ENCODE measurements at places on chromosomes 6 and 20.
A peak's percentile ranks its signal among the peaks of the same experiment; 100 is the strongest.

DNA sequence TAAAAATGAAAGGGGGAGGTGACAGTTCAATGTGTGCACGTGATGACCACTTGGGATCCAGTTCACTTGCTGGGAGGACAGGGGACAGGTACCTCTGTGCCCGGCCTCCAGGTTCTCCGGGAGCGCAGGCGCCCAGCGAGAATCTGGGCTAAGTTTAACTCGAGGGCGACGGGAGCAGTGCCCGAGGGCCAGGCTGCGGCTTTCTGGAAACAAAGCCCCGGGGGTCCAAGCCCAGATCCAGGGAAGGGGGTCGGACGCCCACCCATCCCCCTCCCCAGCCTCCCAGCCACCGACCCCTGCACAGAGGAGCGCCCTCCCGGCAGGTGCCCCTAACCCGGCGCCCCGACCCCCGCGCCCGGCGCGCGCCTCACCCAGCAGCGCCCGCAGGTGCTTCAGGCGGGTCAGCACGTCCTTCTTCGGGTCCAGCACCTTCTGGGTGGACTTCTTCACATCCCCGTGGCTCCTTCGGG, 405 bp downstream of the RALGAPA2 start:
- no peak for DNase-seq

- peak; percentile 62 for DNase-seq
Observed at GRCh38 chr6:25369036-25369432, 89.9 kb downstream of the CARMIL1 start.

DNA sequence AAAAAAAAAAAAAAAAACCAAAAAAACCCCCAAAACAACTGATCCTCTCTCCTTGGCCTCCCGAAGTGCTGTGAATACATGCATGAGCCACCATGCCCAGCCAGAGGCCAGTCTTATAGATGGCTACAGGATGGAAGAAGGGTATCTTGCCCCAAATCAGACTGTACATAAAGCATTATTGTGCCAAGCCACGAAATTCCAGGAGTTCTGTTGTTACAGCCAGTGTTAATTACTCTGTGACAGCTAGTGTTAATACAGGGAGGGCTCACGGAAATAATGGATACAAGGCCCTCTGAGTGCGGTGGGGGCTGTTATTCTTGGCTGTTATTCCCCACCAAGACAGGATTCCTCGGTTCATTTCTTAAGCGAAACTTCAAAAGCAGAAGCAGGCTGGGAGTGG, 1.4 kb upstream of the CLPSL2 start:
- DNase-seq: no peak

DNA sequence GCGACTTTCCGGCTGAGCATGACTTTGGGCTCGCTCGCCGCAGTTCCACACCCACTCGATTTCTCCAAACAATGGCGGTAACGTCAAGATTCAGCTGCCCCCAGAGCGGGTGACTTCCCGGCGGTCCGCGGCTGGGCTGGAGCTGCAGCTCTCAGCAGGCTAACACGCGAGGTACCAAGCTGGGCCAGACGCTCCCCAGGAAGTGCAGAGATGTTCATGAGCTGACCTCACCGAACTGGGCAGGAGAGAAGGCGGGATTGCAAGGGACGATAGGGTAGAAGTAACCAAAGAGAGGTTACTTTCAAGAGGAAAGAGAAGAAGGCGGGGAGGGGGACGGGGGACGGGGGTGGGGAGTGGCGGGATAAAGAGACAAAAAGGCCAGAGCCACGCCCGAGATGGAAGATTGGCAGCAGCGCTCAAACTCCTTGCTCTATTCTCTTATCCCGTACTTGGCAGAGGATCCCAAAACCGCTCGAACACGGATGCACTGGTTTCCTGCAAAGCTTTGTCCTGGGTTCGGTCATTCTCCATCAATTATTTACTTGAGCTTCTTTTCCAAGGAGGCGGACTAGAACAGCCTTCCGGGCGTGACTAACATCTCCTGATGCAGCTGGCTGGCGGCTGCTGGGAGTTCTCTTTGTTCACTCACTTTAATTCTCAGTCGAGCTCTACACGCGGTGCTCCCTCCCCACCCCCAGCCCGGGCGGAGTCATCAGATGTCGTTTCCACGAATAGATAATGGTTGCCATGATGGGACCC, at the start of gene MTCL3:
Gene MTCL3 (minus strand): TSS at position 626 of the 759 bp plus-strand sequence.
- peak; percentile 33 for DNase-seq

GRCh38 chr20:53576195-53576580, 17.5 kb downstream of the ZNF217 start:
- no peak for DNase-seq

DNA sequence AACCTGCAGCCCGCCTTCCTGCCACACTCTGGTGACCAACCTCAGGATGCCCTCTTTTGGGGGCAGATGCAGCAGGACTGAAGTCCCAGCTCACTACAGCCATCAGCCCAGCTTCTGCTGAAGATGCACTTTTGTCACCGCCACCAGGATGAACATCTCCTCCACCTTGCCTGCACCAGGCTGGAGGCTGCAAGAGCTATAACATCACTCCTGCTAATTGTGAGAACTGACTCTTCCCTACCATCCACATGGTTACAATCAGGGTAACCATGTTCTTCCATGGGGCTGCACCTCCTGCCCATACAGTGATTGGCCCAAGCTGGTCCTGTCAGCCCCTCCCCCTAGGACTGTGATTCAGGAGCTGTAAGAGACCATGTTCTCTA, 2.0 kb upstream of the ACTL10 start:
- no peak for DNase-seq

GRCh38 chr6:168007592-168008338, 10.3 kb downstream of the KIF25 start:
- no peak for DNase-seq

DNA sequence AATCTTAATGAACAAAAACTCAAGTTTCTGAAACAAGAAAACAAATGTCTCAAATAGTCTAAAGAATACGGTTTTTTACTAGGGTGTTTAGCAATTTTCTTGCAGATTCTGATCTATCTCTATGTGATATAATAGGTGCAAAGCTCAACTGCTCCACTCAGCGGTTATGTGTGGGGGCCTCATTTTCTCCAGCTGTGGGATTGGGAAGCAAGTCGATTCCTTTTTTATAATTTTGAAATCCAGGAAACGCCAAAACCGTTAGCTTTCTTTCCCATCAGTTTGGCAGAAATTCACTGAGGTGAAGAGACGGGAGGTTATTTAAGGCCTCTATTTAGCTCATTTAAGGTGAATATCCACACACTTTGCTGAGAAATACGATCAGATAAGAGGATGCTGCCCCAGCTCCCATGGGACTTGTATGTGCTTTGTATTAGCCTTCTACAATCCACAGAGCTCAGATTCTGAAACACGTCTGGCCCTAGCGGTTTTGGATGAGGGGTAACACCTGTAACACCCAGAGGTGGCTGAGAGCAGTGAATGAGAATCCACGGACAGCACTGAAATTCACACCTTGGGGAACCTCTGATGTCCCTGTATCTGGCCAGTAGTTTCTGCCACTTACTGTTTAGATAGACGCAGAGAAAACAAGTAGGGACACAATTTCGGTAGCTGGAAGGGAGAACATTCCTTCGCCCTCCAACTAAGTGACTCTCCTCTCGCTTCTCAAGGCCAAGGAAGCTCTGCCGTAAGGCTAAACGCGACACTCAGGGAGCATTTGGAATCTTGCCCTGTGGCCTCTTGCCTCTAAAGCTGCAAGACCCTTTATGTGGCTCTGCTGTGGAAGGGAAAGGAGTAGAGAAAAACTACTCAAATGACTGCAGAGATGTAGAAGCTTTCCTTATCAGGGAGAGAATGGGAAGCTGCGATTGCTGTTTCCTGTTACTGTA, 6.5 kb upstream of the BCAS4 start:
- DNase-seq: peak; percentile 61

GRCh38 chr6:75147512-75147911, 58.3 kb downstream of the COL12A1 start:
- DNase-seq: no peak

- DNase-seq: no peak
Observed at GRCh38 chr6:4644996-4645395, 131.2 kb upstream of the CDYL start.

DNA sequence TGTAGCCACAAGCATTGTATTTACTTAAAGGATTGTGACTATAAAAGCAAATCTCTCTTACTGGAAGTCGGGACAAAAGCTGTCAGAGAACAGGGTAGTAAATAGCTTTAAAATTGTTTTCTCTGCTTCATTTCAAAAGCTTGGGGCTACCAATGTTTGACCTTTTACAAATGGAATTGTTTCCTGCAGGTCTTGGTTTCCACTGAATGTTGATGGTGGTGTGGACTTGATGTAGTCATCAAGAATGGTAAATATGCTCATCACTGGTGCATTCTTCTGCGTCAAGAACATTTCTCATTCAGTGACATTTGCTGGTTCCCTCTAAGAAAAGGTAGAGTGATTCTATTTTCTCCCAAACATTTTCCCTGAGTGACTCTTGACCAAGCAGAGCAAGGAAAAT, 435.4 kb upstream of the KHDRBS2 start:
- DNase-seq: no peak

Data from left hindlimb (tissue), 1 donor.